ENCODE measurements at places on chromosomes 13 and 19.

- DNase-seq: no peak
Measured at GRCh38 chr13:99087954-99088491, 110.2 kb upstream of the DOCK9 start.

DNA sequence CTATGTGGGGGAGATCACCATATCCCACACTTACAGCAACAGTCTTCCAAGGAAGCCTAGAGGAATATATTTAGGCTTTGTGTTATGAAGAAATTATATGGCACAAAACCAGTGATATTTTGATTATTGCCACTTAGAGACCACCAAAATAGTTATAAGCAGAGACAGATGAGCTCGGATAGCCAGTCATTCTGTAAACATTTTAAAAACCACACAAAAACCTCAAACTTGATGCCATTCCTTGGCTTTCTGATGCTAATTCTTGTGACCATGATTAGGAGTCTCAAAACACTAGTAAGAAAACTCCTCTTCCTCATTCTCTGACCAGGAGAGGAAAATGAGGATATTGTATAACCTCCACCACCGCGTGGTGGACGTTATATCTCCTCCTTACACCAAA is 496.4 kb downstream of the FOXO1 start:
- DNase-seq: no peak

DNA sequence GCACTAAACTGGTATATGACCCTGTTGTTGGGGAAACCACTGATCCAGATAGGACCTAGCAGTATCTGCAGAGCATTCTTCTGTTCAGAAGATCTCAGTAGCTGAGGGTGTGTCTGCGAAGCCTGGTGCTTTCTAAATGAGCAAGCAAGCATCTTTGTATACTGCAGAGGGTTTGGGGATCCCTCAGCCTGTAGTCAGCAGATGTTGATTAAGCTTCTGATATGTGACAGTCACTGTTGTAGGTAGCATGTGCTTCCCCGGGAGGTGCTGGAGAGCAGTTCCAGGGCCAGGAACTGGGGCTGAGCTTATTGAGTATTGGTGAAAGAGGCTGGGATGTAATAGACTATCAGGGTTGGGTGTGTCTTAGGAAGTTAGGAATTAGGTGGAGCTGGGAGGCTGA is 1.5 kb downstream of the SCAF1 start:
- DNase-seq: no peak

- no peak for DNase-seq
Measured at GRCh38 chr19:17123041-17123440, 47.5 kb downstream of the MYO9B start.

GRCh38 chr19:46407856-46408663 is 5.3 kb downstream of the CCDC8 start:
- DNase-seq: no peak

GRCh38 chr19:57708641-57709361 is at the start of gene ZNF154:
Gene ZNF154, minus strand, starts transcription at chr19:57709204. Its CDS starts 233 bp downstream, at chr19:57708971.
- DNase-seq: no peak

- DNase-seq: peak; percentile 46
Measured at GRCh38 chr19:17488593-17489391, 18.5 kb downstream of the SLC27A1 start.

GRCh38 chr19:46442808-46443450 is 14.2 kb upstream of the PNMA8C start:
- peak; percentile 57 for DNase-seq

All from A172 (cell line).